ENCODE measurements at places on chromosomes 4 and X. TPM values are rescaled to one million over a fixed set of nuclear protein-coding genes. Genes with fewer than 3 reads are reported as not detected.

APLN gene
- 0.17 TPM for total RNA-seq

GABRB1 gene
- not detected for total RNA-seq

RIPPLY1 gene
- not detected for total RNA-seq

HS6ST2 gene
- 0.17 TPM for total RNA-seq

HERC5 gene
- 3.3 TPM for total RNA-seq

BMP3 gene
- not detected for total RNA-seq

NXF3 gene
- total RNA-seq, result not detected

PDGFC gene
- total RNA-seq, result 67.3 TPM

OGT gene
- 106 TPM for total RNA-seq

KLHL4 gene
- 3.5 TPM for total RNA-seq

GAGE12H gene
- not detected for total RNA-seq

PLS3 gene
- 223 TPM for total RNA-seq

INPP4B gene
- 9.2 TPM for total RNA-seq

GLOD5 gene
- total RNA-seq, result not detected

AMOT gene
- total RNA-seq, result 6.8 TPM

DNA sequence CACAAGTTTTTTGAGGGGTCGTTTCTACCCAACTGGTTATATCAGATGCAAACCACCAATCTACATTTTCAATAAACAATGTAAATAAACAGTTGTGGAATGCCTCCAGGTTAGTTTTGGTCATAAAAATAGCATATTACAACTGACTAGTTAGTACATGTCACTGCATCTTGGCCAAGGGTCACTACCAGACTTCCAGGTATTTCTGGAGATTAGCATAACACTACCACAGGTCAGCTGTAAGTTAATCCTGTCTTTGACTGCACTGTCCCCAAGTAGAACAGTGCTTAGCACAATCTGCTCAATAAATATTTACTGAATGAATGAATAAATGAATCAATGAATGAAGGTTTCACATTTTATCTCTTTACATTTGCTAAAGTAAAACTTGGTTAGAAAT is 64.4 kb downstream of the TBC1D19 start:
- no peak for DNase-seq

DNA sequence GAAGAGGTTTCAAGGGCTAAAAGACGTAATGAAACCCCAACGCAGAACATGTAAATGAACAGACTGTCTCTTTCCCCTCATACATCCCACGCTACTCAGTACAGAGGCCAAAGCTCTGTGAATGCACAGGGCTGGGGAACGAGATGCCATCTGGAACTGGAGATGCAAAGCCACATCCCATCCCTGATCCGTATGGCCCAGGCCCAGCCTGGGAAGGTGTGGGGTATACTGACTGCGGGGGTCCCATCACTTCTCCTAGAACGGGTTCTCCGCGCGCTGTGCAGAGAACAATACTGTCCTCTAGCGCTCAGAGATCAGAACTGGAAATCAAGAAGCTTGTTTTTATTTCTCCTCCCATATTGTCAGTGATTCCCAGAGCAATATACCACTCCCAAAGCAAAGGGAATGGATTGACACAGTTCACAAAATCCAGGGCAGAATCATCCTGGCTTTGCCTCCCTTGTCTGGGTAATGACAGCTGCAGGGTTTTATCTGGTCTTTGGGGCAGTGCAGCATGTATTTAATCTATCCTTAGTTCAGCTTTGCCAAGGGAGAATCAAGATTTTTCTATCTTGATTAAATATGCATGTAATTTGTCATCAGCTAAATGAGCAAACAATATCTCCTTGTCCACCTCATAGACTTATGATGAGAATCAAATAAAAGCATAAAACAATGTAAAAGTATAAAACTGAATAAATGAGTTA is 47.3 kb upstream of the TLR3 start:
- DNase-seq, result peak; percentile 50

DNA sequence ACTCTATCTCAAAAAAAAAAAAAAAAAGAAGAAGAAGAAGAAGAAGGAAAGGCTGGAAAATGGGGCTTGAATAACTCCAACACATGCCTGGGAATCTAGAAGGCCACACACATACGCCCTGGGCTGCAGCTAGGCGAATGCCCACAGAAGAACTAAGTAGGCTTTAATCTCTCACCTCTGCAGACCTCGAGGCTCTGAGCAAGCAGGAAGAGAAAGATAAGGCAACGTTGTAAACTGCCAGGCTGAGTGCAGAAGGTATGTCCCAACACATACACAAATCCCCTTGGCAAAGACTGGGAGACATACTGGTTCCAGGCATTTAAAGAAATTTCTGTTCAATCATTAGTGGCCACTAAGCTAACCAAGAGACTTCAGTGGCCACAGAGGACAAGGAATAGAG is 18.4 kb downstream of the SLC38A5 start:
- no peak for DNase-seq

DNA sequence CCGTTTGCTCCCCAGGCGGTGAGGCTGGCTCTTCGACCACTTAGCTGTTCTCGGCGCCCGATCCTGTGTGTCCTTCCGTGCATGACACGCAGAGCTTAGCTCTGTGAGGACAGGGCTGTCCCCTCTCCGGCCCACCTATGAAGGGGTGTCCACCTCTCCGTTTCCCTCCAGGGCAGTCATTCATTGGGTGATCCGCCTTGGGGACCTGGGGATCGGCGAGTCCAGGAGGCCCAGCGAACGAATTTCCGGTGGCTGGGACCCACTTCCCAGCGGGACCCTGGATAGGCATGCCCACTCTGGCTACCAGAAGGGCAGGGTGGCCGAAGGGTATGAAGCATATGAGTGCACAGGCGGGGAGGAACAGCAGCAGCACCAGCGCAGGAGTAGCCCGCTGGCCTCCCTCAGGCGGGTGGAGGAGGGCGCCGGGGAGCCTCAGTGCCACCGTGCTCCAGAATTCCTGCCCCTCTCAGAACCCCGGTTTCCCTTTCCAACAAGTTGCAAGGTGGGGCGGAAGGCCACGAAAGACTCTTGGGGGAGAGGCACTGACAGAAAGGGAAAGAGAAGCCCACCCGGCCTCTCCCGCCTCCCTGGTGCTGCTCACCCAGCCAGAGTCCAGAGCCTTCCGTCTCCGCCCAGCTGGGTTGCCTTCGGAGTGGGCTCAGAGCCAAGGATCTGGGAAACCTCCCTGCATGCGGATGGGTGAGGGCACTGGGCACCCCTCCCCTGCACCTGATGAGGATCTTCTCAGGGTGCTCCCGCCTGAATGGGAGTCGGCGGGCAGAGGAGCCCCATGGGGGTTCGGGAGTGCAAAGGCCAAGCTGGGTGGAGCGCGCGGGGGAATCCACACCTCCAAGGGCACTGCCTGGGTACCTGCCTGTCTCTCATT is 8.6 kb downstream of the HMX1 start:
- DNase-seq, result no peak

- no peak for DNase-seq
Measured at GRCh38 chr4:28369499-28369898, 1508.9 kb downstream of the STIM2 start.

DNA sequence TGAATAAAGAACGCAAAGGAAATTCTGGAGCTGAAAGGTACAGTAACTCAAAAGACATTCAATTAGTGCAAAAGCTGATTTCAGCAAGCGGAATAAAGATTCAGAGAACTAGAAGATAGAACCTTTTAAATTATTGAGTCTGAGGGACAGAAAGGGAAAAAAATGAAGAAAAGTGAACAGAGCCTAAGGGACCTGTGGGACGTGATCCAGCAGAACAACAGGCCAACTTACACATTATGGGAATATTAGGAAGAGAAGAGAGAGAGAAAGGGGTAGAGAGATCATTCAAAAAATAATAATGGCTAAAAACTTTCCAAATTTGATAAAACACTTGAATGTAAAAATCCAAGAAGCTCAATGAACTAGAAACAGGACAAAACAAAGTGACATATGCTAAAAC is 17.5 kb upstream of the GPRASP2 start:
- no peak for DNase-seq

DNA sequence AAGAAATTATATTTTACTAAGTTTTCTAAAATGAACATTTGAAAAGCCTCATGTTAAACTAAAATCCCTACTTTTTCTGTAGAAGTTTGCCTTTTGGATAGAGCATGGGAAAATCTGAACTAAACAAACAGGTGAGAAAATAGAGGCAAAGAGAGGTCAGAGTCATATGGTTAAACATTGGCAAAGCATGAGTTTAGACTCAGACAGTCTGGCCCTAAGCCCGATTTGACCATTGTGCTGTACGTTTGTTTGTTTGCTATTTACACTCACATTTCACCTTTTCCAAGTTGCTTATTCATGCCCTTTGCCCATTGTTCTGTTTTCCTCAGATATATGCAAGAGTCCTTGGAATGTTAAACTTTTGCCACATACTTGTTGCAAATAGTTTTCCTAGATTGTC is 85.4 kb downstream of the TIGD2 start:
- DNase-seq, result no peak

- no peak for DNase-seq
Measured at GRCh38 chr4:75065909-75066308, 133.0 kb downstream of the PARM1 start.

GRCh38 chr4:111037591-111038360 is 414.9 kb upstream of the PITX2 start:
- no peak for DNase-seq

- DNase-seq, result no peak
Measured at GRCh38 chr4:123345935-123346300, 50.7 kb upstream of the SPRY1 start.

- DNase-seq, result no peak
Measured at GRCh38 chr4:149983401-149983800, 94.8 kb upstream of the DCLK2 start.

DNA sequence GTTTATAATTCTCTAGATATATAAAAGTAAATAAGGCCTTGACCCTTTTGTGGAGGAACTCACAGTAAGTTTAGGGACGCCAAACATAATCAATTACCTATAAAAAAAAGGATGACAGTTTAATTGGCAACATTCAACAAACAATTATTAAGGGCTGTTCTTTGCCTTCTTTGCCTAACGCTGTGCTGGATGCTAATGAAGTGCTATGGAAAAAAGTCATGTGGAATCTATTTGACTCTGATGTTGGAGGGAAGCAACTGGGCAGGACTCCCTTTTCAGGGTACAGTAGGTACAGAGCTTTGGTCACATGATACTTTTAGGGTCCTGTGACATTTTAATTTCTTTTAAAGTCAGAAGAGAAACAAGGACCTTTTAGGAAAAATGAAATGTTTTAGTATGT is 91.1 kb downstream of the PCDH7 start:
- DNase-seq, result no peak

- DNase-seq, result no peak
Measured at GRCh38 chr4:72448231-72448630, 120.8 kb downstream of the ADAMTS3 start.

GRCh38 chr4:15598644-15599043 is 56.5 kb downstream of the FBXL5 start:
- peak; percentile 49 for DNase-seq

- DNase-seq, result no peak
Measured at GRCh38 chr4:10670321-10670720, 14.2 kb downstream of the CLNK start.

GRCh38 chr4:139631791-139632190 is 33.8 kb upstream of the MGST2 start:
- DNase-seq, result no peak

DNA sequence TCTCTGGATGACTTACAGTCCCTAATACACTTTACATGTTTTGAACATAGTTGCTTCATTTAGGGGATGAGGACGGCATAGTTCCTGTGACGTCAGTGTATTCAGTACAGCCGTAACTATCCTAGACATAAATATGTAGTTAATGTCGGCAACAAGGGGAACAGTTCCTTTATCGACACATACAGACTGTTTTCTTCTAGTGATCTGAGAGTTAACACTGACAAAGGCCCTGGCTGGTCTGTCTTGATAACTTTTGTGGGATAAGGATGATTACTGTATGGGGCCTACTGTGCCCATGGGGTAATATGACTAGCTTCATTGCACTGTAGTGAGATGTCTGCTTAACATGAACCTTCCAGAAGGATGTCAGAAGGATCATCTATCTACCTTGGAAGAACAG is 131.2 kb downstream of the ZNF518B start:
- no peak for DNase-seq

DNA sequence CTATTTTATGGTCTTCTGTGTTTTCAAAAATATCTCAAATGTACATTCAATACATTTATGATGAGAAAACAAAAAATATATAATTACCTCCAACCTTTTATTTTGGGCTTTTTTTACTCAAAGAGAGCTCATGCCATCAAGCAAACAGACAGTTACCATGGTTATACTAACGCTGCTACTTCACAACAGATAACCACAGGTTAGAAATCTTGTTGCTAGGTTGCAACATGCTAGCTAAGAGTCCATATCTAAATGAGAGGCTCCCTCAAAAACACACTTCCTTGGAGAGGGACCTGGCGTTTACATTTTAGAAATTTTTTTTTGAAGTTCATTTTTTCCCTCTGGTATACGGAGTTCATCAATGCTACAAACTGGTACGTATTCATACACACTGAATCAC is 44.3 kb downstream of the TBC1D9 start:
- DNase-seq, result no peak

GRCh38 chr4:65943076-65943475 is 272.8 kb upstream of the EPHA5 start:
- peak; percentile 91 for DNase-seq

- no peak for DNase-seq
Measured at GRCh38 chr4:7323872-7324650, 110.7 kb downstream of the PSAPL1 start.

- no peak for DNase-seq
Measured at GRCh38 chrX:68829582-68830418, 979 bp downstream of the EFNB1 start.

Measured in fibroblast of lung (primary cell).